ENCODE measurements at places on chromosomes 2 and 18. TPM values are rescaled to one million over a fixed set of nuclear protein-coding genes. Genes with fewer than 3 reads are reported as not detected.

DNA sequence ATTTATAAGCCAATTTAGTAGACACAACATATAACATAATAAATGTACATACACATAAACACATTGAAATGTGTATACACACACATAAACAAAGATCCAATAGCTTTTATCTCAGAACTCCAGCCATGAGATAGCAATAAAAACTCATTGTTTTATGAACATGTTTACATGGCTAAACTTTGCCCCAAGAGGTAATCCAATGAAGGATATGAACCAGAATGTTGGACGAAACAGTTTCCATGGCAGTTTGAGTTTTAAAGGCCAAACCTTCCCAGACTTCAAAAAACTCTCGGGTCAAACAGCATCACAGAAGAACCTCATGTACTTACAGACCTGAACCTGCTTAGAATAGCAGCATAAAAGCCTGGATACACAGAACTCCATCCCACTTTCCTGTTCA lies 97.2 kb upstream of the WDR75 start:
- no peak overlapping the region for H3K27ac ChIP-seq
- H3K36me3 ChIP-seq: no peaks in the 10 kb centered on the region
- no peak for DNase-seq
- peaks cover 14% of the 10 kb centered on the region for H3K4me1 ChIP-seq
- H3K27me3 ChIP-seq: no peaks in the 10 kb centered on the region

DNA sequence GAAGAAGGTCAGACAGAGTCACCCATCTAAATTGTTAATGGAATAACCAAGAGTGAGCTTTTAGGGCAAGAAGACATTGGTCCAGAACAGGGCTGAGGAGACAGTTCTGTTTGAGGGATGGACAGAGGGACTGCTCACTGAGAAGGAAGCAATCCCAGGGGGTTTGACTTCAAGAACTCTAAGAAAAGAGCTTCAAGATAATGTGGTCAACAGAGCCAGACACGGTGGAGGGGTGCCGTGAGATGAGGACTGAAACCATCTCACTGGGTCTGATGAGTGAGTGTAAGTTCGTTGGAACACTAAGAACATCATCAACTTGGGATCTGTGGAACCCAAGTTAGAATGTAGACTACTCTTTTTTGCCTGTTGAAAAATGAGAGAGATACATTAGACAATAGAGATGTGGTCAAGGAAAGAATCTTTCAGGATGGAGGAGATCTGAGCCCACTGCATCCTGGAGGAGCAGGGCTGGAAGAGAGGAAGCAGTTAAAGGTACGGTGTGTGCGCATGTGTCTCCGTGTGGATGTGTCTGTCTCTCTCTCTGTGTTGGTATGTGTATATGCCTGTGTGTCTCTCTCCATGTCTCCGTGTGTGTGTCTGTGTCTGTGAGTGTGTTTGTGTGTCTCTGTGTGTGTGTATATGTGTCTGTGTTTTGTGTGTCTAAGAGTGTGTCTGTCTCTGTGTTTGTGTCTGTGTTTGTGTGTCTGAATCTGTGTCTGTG lies 172.1 kb downstream of the MYCN start:
- no peaks in the 10 kb centered on the region for H3K36me3 ChIP-seq
- no peak for DNase-seq
- no peaks in the 10 kb centered on the region for H3K27me3 ChIP-seq
- H3K27ac ChIP-seq: no peak overlapping the region
- no peaks in the 10 kb centered on the region for H3K4me1 ChIP-seq
- H3K4me3 ChIP-seq: no peak overlapping the region

Gene SPHKAP
- total RNA-seq: not detected

DNA sequence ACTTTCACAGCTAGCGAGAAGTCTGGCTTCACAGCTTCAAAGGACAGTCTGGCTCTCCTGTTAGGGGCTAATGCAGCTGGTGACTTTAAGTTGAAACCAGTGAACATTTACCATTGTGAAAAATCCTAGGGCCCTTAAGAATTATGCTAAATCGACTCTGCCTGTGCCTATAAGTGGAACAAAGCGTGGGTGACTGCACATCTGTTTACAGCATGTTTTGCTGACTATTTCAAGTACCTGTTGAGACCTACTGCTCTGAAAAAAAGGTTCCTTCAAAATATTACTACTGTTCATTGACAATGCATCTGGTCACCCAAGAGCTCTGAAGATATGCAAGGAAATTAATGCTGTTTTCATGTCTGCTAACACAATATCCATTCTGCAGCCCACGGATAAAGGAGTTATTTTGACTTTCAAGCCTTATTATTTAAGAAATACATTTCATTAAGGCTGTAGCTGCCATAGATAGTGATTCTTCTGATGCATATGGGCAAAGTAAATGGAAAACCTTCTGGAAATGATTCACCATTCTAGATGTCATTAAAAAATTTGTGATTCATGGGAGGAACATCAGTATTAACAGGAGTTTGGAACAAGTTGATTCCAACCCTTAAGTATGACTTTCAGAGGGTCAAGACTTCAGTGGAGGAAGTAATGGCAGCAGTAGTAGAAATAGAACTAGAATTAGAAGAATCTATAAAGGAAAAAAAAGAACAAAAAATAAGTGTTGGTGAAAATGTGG lies 48.9 kb downstream of the POLR1A start:
- no peak overlapping the region for H3K27ac ChIP-seq
- peaks cover 69% of the 10 kb centered on the region for H3K36me3 ChIP-seq
- H3K27me3 ChIP-seq: no peaks in the 10 kb centered on the region
- H3K4me3 ChIP-seq: no peak overlapping the region
- DNase-seq: no peak
- peaks cover 2% of the 10 kb centered on the region for H3K4me1 ChIP-seq

DNA sequence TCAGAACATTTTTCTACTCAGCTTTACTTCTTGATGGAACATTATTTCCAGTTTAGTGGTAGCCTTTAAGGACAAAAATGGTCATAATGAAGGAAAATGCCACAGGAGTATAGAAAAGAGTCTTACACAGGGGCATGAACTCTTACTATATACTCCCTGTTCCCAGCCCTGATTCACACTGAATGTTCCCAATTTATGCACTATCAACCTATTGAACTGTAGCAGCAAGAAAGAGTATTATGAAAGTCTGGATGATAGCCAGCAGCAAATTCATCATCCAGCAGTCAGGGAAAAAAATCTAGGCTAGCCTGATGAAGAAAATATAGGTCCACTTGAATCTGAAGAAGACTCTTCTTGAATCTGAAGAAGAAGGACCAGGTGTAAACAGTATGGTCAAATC lies 1170.3 kb upstream of the CHAC2 start:
- no peak overlapping the region for H3K4me3 ChIP-seq
- H3K36me3 ChIP-seq: no peaks in the 10 kb centered on the region
- H3K27ac ChIP-seq: no peak overlapping the region
- no peaks in the 10 kb centered on the region for H3K27me3 ChIP-seq
- DNase-seq: no peak

Gene KCNE4
- 3.1 TPM for total RNA-seq

- no peak overlapping the region for H3K27ac ChIP-seq
- DNase-seq: no peak
- H3K36me3 ChIP-seq: 0 out of 2 replicates have a peak, but pooled peaks cover 5% of the 10 kb centered on the region
- no peaks in the 10 kb centered on the region for H3K27me3 ChIP-seq
- H3K4me3 ChIP-seq: no peak overlapping the region
- 0 out of 2 replicates have a peak, but pooled peaks cover 5% of the 10 kb centered on the region for H3K4me1 ChIP-seq
These were observed 20.0 kb downstream of the MAIP1 start for GRCh38 chr2:199975273-199975895.

- no peak for DNase-seq
- no peak overlapping the region for H3K4me3 ChIP-seq
- H3K27me3 ChIP-seq: no peaks in the 10 kb centered on the region
- no peaks in the 10 kb centered on the region for H3K36me3 ChIP-seq
- no peaks in the 10 kb centered on the region for H3K4me1 ChIP-seq
These were observed 228.3 kb upstream of the ERBB4 start for GRCh38 chr2:212766921-212767320.

- no peaks in the 10 kb centered on the region for H3K27me3 ChIP-seq
- no peak overlapping the region for H3K4me3 ChIP-seq
- H3K36me3 ChIP-seq: no peaks in the 10 kb centered on the region
- no peak for DNase-seq
- H3K27ac ChIP-seq: no peak overlapping the region
- peaks cover 8% of the 10 kb centered on the region for H3K4me1 ChIP-seq
These were observed 662.3 kb downstream of the IRS1 start for GRCh38 chr2:226137201-226137811.

Gene GALR1
- total RNA-seq: not detected

DNA sequence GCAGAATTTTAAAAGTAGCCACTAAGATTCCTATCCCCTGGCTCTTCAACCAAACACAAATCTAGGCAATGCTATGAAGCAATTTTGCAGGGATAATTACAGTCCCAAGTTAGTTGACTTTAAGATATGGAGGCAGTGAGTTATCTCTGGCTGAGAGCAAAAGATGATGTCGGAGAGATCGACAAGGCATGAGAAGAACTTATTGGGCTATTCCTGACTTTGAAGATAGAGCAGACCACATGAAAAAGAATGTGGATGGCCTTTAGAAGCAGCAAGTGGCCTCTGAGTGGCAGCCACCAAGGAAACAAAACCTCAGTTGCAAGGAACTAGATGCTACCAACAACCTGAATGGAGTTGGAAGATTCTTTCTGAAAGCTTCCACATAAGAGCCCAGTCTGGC lies 58.2 kb upstream of the PPM1B start:
- H3K27me3 ChIP-seq: no peaks in the 10 kb centered on the region
- H3K4me3 ChIP-seq: no peak overlapping the region
- DNase-seq: no peak
- no peaks in the 10 kb centered on the region for H3K36me3 ChIP-seq
- H3K27ac ChIP-seq: no peak overlapping the region

- DNase-seq: no peak
- no peak overlapping the region for H3K4me3 ChIP-seq
- no peaks in the 10 kb centered on the region for H3K36me3 ChIP-seq
- no peak overlapping the region for H3K27ac ChIP-seq
These were observed 221.9 kb upstream of the CELF4 start for GRCh38 chr18:37787452-37787851.

GRCh38 chr2:205141381-205141780 lies 540.9 kb upstream of the NRP2 start:
- no peak for DNase-seq
- no peaks in the 10 kb centered on the region for H3K4me1 ChIP-seq
- no peak overlapping the region for H3K4me3 ChIP-seq
- no peaks in the 10 kb centered on the region for H3K27me3 ChIP-seq
- no peaks in the 10 kb centered on the region for H3K36me3 ChIP-seq
- H3K27ac ChIP-seq: no peak overlapping the region

DNA sequence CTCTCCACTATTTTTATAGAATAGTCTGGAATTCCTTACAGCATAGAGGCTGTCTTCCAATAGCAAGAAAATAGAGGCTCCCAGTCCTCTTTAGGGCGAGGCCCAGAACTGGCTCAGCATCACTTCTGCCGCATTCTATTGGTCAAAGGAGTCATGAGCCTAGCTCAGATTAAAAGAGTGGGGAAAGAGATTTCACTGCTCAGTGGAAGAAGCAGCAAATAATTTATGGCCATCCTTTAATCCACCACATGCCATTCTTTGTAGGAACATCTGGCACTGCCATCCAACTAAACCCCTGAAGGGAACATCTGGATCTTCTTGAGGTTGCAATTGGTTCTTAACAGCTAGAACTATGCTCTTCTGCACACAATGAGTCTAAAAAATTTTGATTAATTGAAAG lies 43.4 kb upstream of the NEUROD1 start:
- no peak overlapping the region for H3K27ac ChIP-seq
- DNase-seq: no peak
- no peaks in the 10 kb centered on the region for H3K36me3 ChIP-seq
- no peak overlapping the region for H3K4me3 ChIP-seq
- H3K4me1 ChIP-seq: no peaks in the 10 kb centered on the region

Gene DYSF
- total RNA-seq: 17.2 TPM

- H3K4me1 ChIP-seq: no peaks in the 10 kb centered on the region
- no peak overlapping the region for H3K27ac ChIP-seq
- DNase-seq: no peak
- no peak overlapping the region for H3K4me3 ChIP-seq
- H3K27me3 ChIP-seq: no peaks in the 10 kb centered on the region
These were observed 13.2 kb downstream of the ADRA2B start for GRCh38 chr2:96103187-96103601.

Gene SKOR2
- not detected for total RNA-seq

DNA sequence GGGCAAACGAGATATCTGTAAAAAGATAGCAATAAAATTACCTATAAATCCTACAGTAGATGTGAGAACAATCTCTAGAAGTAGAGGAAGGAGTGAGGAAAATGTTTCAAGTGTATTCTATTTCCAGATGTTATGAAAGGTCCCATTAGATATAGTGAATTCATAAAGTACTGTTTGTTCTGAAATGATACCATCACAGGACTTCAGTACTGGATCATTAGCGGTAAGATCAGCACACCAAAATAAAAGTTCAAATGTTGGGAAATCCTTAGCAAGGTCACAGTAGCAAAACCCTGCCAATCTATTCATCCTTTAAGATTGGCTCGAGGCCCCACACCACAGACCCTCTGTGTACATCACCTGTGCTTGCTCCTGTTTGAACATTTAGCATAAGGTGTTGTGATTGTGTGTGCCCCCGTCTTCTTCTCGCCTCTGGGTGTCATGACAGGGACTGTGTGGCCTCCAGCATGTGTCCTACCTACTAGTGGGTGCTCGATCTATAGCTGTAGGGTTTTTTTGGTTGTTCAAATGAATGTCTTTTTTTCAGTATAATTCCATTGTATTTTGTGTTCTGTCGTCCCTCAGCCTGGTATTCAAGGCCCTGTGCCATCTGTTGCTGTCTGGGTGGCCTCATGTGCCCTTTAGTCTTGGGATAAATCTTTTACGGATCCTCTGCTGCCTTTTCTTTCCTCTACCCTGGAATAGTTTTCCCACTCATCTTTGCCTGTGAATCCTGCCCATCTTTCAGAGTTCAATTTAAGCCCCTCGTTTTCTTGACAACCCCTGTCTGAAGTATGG lies 9.1 kb downstream of the MFSD6 start:
- no peak overlapping the region for H3K4me3 ChIP-seq
- H3K27me3 ChIP-seq: no peaks in the 10 kb centered on the region
- H3K4me1 ChIP-seq: no peaks in the 10 kb centered on the region
- no peak for DNase-seq
- no peak overlapping the region for H3K27ac ChIP-seq

DNA sequence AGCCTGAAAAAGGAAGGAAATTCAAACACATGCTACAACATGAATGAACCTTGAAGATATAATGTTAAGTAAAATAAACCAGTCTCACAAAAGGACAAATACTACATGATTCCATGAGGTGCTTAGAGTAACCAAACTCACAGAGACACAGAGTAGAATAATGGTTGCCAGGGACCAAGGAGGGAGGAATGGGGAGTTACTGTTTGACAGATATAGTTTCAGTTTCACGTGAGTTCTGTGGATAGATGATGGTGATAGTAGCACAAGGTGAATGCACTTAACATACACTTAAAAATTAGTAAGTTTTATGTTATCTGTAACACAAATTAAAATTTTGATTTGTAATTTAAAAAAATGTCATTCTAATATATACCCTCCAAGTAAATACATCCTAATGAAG lies 106.9 kb upstream of the ACVR1C start:
- DNase-seq: no peak
- H3K4me3 ChIP-seq: no peak overlapping the region
- H3K27me3 ChIP-seq: no peaks in the 10 kb centered on the region
- no peaks in the 10 kb centered on the region for H3K4me1 ChIP-seq
